ENCODE measurements at places on chromosomes 1 and 21.
A peak's percentile ranks its signal among the peaks of the same experiment; 100 is the strongest.

GRCh38 chr1:70768216-70768615, 279.4 kb downstream of the PTGER3 start:
- no peak for DNase-seq

DNA sequence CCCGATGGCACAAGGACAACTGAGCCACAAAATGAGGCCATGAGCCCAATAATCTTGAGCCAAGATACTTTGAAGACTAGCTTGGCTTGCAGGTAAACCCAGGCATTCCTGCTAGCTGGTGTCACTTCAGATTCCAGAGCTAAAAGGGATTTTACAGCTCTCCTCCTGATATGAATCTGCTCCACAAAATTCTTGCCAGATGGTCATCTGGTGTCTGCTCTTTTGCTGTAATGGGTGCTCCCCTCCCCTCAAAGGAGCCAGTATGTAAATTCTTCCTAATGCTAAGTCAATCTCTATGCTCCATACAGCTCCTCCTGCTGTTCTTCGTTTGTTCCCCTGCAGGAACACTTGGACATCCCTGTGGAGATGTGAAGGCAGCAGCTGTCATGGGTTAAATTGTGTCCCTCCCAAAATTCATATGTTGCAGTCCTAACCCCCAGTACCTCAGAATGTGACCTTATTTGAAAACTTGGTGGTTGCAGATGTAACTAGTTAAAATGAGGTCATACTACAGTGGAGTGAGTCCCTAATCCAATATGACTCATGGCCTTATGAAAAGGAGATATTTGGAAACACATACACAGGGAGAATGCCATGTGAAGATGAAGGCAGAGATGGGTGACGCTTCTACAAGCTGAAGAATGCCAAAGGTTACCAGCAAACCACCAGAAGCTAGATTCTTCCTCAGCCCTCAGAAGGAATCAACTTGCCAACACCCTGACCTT, 180.6 kb upstream of the PALMD start:
- peak; percentile 68 for DNase-seq

- no peak for DNase-seq
Measured at GRCh38 chr1:101029184-101029583, 3.6 kb upstream of the DPH5 start.

- no peak for DNase-seq
Measured at GRCh38 chr21:32562426-32562825, 22.9 kb downstream of the TCP10L start.

GRCh38 chr1:234920136-234920842, 208.3 kb downstream of the TOMM20 start:
- no peak for DNase-seq

DNA sequence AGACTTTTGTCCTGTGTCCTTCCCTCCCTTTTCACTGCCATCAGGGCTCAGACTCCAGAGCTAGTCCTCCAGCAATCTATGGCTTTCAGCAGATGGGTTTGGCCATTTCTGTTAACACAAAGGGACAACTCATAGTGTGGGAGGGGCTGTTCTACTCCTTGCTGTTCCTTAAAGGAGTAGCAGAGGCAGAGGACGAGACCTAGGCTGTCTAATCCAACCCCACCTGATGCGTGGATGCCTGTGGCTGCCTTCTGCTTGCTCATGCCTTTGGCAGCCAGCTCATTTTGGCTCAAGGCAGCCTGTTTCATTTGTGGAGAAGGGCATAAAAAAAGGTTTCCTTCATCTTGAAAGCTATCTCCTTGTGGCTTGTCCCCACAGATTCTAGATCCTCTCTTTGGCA, 27.0 kb downstream of the MFSD2A start:
- no peak for DNase-seq

Measured in WERI-Rb-1 (cell line).